ENCODE measurements at places on chromosomes 7 and 10.

DNA sequence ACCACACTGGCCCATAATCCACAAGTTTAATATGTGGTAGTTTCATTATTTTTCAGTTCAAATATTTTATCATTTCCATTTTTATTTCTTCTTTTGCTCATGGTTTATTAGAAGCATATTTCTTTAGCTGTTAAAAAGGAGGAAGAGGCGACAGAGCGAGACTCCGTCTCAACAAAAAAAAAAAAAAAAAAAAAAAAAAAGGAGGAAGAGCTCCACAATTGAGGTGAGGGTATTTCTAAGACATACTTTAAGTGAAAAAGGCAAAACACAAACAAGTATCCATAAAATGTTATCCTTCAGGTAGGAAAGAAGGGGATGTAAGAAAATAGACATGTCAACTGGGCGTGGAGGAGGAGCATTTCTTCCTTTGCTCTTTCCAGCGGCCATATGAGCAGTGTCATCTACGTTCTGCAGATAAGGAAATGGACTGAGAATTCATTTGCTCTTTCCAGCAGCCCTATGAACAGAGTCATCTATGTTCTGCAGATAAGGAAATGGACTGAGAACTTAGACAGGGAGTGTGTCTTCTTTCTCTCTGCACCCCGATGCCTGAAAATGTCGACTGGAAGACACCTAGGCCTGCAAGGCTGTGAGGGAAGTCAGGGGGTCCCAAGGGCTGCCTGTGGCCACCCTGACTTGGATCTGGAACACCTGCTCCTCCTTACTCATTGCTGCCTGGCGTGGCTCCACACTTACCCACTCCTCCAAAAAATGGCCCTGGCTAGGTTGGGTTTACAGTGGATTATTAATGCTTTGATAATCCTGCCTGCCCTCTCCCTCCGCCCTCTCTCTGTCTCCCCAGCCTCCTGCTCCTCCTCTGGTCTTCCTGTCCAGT lies 18.9 kb upstream of the RAMP3 start:
- DNase-seq: no peak

GRCh38 chr7:92988941-92989545 lies 128.7 kb downstream of the SAMD9 start:
- no peak for DNase-seq

- no peak for DNase-seq
Measured at GRCh38 chr7:16205466-16205865, 215.9 kb downstream of the CRPPA start.

DNA sequence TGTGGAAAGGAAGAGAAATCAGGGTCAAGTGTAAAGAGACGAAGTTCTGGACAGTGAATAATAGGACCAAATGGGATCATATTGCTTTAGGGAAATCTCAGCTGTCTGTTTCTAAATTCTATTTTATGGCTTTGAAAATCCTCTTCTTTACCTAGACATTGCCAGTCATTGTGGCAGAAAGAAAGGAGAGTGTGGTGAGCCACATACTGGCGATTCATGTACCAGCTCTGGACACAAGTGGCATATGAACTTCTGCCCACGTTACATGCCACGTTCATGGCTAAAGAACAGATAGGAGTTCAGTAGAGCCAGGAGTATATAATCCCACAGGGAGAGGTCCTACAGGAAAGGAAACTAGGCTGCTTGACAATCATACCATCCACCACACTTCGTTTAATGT lies 28.0 kb downstream of the STARD3NL start:
- no peak for DNase-seq

DNA sequence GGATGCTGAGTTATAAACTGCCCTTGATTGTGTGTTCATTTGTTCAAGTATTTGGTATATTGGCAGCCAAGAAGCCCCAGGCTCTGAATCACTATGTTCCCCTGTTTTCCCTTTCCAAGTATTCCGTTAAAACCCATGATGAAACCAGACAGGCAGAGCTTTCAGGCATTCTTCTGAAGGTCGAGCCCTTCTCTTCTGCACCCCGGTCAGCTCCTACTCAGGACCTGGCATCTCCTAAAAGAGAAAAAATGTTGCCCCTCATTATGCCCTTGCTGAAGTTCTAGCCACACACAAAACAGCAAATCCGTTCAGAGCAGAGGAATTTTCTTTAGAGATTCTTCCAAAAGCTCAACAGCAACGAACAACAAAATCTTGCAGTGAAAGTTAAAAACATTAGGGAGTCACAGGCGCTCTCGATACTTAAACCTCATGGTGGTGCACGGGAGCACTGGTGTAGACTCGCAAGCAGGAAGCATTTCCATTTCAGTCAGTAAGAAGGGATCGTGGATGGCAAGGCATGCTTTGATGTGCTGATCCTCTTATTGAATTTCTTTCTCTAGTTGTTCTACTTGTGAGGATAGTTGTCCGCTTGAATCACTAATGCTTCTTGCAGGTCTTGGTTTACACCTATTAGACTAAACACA lies 264.9 kb downstream of the SKIDA1 start:
- DNase-seq: no peak

DNA sequence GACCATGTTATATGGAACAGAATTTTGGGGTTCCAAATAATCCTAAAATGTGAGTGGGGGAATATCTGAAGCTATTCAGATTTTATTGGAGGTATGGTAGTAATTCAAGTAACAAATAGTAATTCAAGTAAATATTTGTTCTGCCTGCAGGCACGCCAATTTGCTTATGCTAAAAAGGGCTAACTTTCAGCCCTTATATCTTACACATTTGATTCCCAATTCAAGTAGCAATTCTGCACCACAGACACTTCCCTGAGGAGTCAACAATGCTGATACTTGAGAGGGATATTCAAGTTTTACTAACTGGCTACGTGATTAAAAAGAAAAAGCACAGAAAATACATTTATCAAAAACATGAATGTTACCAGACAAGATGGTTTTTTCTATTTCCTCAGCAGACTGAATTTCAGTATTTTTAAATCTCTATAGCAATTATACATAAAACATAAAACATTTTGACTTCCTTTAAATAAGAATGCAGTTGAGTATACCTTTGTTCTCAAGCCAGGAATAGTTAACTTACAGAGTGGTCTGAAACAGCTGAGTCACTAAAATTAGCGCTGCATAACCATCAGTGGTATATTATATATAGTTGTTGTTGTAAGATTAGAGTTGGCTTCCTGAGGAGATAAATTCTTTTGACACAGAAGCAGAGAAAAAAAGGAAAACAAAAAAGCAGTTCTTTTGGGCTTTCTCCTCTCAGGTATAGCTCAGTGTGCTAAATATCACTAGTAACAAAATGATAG lies 33.9 kb downstream of the MTPN start:
- no peak for DNase-seq

- DNase-seq: no peak
Measured at GRCh38 chr7:28787106-28787505, 171.0 kb downstream of the TRIL start.

DNA sequence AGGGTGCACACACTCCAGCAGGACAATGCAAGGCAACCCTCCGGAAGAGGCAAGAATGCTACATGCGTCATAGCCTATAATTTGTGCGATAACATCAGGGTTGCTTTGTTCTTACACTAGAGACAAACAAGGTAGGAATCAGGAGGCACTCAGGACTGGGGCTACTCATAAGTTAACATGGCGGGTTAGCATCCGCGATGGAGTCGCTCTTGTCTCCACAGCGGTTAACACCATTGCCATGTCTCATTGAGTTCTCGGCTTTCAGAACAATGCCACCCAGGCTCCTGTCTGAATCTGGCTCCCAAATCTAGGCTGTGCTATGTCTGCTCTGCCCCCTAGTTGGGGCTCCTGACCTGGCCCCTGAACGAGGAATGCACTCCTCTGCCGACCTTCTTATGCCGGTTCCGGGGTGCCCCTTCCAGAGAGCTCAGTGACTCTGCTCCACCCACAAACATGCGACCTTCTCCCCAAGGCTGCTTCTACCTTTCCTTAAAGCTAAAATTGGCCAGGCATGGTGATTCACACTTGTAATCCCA lies 24.9 kb upstream of the SLF2 start:
- DNase-seq: no peak

GRCh38 chr7:75762350-75762917 lies 9.6 kb downstream of the CCL26 start:
- no peak for DNase-seq

GRCh38 chr7:39510864-39511354 lies 55.3 kb upstream of the YAE1 start:
- no peak for DNase-seq

DNA sequence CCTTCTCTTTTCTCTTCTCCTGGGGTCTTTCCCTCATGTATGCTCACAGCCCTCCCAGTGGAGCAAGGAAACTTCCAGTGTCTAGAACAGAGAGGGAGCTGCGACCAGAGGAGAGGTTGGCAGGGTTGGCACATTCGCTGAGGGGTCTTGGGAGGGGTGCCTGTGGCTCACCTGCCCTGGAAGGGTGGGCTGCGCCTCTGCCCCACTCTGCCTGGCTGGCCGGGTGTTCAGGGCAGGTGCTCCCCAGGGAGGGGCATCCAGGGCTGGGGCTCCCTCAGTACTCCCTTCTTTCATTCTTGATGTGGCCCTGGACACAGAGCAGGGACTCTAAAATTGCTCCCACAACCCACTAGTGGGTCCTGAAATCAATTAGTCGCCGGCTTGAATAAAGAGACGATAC lies 16.9 kb downstream of the SHH start:
- DNase-seq: no peak
